Brain pericyte (primary cell): ENCODE measurements at places on chromosomes 4 and X.

DNA sequence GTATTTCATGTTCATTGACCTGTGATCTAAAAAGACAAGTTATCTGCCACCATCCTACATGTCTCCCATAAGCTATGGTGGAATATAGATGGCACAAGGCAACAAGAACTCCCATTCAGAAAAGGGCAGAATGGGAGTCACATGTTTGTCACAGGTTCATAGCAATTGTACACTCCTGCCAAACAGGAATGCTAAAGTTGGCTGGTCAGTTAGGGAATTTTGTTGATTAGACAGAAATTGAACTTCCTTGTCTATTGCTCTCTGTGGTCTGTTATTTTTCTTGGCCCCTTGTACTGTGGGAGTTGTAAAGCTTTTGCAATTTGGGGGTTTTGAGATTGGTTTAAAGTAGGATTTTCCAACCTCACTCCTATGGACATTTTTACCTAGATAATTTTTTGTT, 101.7 kb upstream of the SOD3 start:
- no peak for DNase-seq

DNA sequence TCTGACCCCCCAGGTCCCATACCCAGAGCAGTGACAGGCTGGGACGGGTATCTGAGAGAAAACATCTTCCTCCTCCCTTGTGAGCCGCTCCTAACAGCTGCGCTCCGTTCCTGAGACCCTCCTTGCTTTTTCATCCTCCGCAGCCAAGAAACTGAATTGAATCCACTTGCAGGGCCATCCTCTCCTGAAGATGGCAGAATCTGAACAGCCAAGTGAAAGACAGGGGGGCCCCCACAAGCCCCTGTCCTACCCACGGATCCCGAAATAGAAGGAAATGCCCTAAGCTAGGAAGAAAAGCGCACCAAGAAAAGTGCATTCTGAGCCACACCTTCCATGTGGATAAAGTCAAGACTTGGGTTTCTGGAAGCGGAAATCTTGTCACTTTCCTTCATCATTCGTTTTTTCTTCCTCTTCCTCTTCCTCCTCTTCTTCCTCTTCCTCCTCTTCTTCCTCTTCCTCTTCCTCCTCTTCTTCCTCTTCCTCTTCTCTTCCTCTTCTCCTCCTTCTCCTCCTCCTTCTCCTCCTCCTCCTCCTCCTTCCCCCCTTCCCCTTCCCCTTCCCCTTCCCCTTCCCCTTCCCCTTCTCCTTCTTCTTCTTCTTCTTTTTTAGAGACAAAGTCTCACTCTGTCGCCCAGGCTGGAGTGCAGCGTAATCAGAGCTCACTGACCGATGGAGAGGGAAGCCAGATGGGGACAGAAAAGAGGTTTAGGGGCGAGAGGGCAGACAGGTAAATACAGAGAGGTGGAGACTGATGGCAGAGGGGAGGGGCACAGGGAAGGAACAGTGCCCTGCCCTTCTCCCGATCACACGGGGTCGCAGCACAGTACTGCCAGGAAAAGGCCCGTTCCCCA, 86.0 kb upstream of the WWC2 start:
- no peak for DNase-seq

- no peak for DNase-seq
Measured at GRCh38 chr4:76585897-76586360, 150.9 kb downstream of the SHROOM3 start.

DNA sequence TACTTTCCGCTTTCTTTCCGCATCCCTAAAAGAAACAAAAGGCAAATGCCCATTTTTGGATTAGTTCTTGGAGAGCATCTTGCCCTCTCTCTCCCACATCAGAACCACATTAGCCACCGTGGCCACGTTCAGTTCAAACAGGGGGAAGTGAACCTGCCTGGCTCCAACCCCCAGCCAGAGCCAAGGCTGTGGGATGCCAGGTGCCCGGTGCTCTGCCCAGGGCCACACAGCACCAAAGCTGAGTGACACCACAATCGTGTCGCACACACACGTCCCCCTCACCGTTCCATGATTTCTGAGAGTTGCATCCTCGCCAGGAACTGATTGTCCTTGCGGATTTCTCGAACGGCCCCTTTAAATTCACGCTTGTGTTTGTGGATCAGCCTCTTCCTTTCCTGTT, 24.3 kb downstream of the NOP14 start:
- no peak for DNase-seq

DNA sequence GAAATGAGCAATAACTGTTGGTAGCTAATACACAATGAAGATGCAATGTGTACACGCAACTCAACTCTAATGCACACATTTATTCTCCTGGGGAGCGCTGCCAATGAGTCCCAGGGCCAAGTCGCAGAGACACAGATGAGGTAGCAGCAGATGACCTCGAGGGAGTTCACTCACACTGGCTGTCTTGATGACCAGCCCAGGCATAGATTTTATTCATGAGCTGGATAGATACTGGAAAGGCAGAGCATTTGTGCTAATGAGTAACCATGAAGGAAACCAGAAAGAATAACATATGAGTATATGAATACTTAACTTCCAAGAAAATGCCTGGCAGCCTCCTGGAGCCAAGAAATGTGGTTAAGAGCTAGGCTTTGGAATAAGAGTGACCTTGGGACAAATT, 42.3 kb downstream of the RASL11B start:
- DNase-seq = no peak

DNA sequence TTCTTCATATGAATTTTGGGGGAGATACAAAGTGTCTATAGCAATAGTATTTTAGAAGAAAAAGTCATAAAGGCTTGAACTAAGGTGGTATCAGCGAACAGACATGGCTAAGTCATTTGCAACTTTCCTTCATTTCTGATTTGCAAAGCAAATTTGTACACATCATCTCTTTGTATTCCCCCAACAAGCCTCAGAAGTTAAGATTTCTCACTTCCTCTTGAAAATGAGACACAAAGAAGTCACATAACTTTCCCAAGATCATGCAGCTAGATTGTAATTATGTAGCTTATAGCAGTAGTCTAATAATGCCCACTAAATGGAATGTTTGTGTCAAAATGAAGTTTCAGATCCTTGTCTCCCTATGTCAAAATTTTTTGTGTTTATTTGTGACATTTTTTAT, 709.8 kb upstream of the HS3ST1 start:
- no peak for DNase-seq

DNA sequence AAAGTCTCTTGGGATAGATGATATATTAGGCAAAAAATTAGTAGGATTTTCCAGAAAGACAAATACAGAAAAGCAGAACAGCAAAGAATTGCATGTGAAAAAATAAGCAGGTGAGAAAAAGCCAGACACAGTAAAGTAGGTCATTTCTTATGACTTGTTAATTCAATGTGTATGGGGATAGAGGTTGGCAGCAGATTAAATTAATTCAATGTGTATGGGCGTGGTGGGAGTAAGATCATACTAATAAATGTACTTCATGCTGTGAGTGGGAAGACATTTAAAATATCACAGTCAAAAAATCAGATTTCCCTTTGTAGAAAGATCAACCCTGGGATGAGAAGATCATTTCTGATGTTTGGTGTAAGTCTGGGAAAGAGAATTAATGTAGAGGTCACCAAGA, 1146.4 kb upstream of the INTU start:
- no peak for DNase-seq

DNA sequence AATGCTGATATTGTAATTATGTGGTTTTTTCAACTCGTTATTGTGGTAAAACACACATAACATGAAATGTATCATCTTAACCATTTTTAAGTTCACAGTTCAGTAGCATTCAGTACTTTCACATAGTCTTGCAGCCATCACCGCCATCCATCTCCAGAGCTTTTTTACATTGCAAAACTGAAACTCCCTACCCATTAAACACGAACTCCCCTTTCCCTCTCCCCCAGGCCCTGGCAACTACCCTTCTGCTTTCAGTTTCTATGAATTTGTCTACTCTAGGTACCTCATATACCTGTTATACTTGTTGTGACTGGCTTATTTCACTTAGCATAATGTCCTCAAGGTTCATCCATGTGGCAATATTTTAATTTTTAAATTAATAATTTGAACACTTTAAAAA, 380.6 kb downstream of the MAPK10 start:
- no peak for DNase-seq

DNA sequence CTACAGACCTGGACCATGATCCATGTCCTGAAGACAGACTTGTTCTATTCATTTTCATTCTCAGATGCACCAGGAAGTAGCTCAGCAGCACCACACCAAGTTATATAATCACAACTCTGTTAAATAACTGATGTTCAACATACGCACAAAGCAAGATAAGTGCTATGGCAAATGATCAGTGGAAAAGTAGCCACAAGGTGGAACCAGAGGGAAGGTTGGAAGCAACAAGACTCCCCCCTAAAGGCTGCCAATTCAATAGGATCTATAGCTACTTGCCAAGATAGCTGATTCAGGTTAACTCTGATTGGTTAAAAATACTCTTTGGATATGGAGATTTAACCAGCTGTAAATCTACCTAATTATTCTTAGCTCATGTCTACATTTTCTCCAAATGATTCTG, 23.7 kb upstream of the FAM47B start:
- DNase-seq = peak; percentile 37

DNA sequence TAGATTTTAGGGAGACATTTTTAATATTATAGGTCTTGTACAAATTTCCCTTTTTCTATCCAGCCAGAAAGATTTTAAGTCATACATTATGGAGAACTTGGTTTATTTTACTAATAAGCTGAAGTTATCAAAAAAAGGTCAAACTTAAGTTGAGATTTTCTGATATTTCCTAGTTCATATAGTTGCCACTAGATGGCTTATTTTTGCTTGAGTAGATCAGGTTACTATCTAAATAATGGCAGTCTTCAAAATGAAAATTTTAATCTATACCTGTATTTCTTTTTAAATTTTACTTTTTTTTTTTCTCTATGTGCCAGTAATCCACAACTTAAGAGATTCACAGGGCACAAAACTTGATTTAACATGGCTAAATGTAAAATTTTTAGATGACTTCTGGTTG, 52.3 kb downstream of the USP9X start:
- no peak for DNase-seq

DNA sequence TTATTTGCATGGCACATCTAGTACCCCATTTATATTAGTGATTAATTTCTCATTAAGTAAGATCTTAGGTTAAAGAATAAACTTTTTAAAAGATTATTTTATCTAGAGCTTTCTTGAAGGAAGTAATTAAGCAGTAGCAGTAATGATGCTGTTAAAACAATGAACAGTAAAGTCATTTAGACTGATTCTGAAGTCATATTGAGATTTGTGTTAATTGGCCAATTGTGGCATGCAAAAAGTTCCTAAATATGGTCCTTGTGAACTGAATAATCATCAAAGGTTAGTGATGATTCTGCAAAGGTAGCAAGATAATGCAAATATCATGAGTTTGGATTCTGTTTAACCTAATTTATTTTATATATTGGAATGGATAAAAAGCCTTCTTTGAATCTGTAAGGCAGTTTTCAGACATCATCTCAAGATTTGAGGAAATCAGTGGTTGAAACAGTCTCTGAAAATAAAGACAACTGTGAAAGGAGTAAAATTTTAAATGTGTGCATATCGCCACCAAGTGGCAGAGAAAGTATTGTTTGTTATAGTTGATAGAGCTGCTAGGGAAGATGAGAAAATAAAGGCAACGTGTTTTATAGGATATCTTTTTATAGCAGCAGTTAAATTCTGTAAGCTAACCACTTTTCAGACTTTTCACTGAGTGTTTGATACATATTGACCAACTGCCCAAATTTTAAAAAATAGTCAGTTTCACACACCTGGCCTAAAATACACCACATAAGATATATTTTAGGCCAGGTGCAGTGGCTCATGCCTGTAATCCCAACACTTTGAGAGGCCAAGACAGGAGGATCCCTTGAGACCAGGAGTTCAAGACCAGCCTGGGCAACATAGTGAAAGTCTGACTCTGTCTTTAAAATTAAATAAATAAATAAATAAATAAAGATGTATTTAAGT, 79.6 kb downstream of the CCKAR start:
- peak; percentile 12 for DNase-seq

DNA sequence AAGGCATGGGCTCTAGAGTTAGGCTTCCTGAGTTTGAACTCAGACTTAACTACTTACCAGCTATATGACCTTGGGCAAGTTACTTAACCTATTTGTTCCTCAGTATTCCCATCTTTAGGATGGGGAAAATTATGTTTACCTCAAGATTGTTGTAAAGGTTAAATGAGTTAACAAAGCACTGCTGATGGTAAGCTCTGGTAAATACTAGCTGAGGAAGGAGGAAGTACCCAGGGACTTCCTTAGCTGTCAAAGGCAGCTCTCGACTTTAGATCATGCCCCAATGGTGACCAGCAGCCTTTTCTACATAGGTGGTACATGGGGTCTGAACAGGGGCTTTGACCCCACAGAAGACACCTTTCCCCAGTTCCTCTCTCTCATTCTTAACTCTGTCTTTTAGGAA, 20.1 kb downstream of the ATP7A start:
- no peak for DNase-seq

DNA sequence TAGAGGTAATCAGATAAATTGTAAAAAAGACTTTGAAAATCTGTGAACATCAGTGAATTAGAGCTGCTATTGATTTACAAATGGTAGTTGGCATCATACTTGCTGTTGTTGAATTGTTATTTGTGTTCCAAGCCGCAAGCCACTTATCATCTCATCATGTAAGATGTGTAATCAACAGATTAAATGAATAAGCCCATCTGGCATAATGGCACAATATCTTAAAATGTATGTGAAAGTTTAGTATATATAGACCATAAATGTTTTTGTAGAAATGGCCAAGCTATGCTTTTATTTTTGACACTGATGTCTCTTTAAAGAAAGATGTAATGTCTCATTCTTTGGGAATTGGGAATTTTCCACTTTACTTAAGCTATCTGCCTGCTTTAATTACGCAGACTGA, 682.6 kb upstream of the GNPDA2 start:
- DNase-seq = no peak
